Fibroblast of skin of back (primary cell): ENCODE measurements at places on chromosomes 3 and 15.

GRCh38 chr15:98169551-98169950, 209.0 kb downstream of the ARRDC4 start:
- DNase-seq: no peak

DNA sequence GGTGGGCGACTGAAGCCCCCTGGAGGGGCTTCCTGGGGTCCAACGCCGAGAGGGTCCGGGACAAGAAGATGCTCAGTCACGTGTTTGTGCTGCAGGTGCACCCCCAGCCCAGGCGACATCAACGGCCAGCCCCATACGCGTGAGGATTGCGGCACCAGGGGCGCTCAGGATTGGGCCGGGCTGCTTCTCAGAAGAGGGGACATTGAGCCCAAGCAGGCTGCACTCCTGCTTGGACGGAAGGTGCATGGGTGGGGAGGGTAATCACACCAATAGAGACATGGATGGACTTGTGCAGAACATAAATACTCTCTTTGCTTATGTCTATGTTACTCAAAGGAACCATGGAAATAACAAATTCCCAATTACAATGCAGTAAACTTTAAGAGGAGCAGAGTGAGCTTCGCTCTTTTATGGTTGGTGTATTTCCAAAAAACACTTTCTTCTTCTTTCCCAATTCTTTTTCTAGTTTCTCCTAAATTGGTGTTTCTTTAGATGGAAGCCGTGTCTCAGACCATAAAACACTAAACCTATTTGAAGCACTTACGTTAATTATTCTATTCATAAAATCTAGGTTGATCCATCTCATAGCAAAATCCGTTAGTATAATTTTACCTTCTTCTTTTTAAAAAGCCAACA, 182.7 kb downstream of the GOLGA6L6 start:
- DNase-seq: no peak

- DNase-seq: no peak
Measured at GRCh38 chr15:41182266-41182665, 48.3 kb downstream of the EXD1 start.

- DNase-seq: no peak
Measured at GRCh38 chr3:183006396-183007002, 26.2 kb upstream of the DCUN1D1 start.

DNA sequence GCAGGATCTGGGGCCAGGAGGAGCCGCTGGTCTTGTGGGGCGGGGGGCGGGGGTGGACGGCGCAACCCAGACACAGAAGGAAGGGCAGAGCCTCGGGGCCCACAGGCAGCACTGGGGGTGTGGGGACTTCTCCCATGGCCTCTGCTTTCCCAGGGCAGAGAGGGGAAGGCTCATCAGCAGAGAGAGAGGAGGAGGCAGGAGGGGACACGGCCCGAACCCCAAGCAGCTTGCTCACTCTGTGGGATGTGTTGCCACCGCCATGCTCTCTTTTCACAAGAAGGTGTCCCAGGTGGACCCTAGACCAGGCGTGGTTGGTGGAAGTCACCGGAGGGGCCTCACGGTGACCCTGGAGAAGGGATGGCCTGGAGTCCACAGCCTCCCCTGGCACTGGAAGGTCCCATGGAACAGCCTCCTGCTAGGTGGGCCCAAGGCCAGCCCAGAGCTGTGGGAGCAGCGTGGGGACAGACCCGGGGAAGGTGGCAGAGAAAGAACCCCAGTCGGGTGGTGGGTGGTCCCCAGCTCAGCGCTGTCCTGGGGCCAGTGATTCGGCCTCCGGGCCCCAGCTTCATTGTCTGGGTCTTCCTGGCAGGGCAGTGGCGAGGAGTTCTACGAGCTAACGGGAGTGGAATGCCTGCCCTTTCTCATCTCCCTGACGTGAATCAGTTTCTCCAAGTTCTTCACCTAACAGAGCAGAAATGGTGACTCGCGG, 46.8 kb upstream of the PCSK6 start:
- peak; percentile 10 for DNase-seq

DNA sequence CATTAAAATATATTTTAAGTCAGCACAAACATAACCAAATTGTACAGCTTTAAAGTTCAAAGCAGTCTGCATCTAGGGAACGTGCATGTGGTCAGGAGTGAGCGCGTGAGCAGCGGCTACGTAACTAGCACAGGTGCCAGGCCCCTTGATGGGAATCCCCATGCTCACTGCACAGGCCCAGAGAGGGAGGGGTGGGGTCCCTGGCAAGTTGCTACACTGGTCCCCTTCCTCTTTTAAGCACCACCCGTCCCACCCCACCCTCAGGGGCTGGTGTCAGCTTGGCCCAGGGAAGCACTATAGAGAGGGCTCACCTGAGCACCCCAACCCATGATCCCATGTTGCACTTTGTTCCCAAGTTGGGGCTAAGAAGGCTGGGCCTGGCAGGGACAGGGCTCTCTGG, 835 bp upstream of the GMPPB start:
- DNase-seq: no peak

GRCh38 chr15:57541271-57541670, 50.4 kb upstream of the MYZAP start:
- DNase-seq: no peak

- no peak for DNase-seq
Measured at GRCh38 chr3:143295201-143296080, 175.9 kb downstream of the CHST2 start.

- no peak for DNase-seq
Measured at GRCh38 chr3:48997714-48998637, 7.9 kb downstream of the P4HTM start.

DNA sequence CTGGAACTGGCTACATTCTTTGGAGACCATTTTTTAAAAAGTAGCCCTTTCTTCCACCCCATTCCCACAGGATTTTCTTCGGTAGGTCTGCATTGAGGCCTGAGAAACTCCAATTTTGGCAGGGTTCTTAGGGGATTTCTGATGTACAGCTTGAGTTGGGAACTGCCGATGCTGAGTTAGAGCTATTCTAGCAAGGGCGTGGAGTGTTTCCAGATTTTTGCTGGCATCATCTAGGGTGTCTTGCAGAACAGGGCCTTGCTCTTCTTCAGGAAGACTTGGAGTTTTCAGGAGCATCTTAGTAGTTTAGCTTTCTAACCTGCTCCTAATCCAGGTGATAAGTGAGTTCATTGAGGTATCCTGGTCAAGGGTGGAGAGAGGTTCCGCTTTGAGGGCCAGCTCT, 41.0 kb downstream of the SV2B start:
- no peak for DNase-seq

GRCh38 chr3:128585189-128585588, 65.4 kb downstream of the RPN1 start:
- DNase-seq: no peak

GRCh38 chr3:61562042-61562720, 810 bp downstream of the PTPRG start:
- DNase-seq: peak; percentile 27

GRCh38 chr3:148101061-148101460, 596.6 kb upstream of the AGTR1 start:
- DNase-seq: peak; percentile 91

- no peak for DNase-seq
Measured at GRCh38 chr3:115628075-115628412, 4.7 kb downstream of the GAP43 start.

GRCh38 chr3:66039590-66039887, 821 bp upstream of the MAGI1 start:
- peak; percentile 37 for DNase-seq

DNA sequence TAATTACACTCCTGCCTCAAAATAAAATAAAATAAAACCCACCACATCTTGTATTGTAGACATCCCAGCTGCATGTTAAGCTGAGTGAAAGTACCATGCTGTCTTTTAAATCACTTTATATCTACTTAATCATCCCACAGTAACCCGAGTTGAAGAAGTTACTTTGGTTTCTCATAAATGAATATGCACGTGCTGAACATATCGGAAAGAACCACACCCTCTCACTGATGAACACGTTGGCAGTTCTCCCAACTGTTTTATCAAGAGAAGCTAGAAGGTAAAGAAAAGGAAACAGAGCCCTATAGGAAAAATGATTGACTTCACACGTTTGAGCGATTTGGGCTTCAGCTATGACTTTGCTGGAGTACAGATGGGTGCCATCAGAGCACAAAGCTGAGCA, 15.9 kb upstream of the TM4SF19 start:
- DNase-seq: no peak

GRCh38 chr3:63998852-63999754, 24.2 kb downstream of the PSMD6 start:
- no peak for DNase-seq
